Vagina (tissue), 2 donors: ENCODE measurements at places on chromosomes 2 and 18. TPM values are rescaled to one million over a fixed set of nuclear protein-coding genes. Genes with fewer than 3 reads are reported as not detected.

GRCh38 chr18:9570255-9570654 lies 44.1 kb downstream of the PPP4R1 start:
- no peaks in the 10 kb centered on the region for H3K27me3 ChIP-seq
- no peak overlapping the region for H3K4me3 ChIP-seq
- DNase-seq: no peak
- no peak overlapping the region for H3K27ac ChIP-seq

DNA sequence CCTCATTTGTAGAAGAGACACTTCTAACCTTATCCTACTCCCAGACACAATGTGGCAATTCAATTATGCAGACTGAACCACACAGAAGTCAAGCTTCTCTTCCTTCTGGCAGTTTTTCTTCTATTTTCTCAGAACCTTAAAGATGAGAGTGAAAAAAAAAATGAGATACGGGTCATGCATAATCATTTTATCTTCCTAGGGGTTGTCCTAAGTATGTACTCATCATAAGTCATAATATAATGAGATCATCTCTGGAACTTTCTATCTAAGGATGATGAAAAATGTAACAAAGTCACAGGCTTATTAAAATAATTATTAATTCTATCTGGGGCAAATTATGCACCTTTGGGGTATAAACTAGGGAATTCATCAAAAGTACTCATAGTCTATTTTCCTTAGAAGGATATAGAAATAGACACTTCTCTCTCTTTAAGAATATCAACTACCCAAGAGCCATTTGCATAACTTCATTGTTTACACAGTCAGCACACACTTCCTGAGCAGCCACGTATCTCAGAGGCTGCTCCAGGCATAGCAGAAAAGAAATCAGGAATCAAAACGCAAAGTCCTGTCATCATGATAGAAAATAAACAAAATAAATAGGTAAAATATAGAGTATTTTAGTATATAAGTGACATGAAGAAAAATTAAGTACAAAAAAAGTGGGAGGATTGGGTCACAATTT lies 345.9 kb upstream of the SPHKAP start:
- DNase-seq: no peak
- no peaks in the 10 kb centered on the region for H3K36me3 ChIP-seq
- no peaks in the 10 kb centered on the region for H3K4me1 ChIP-seq
- H3K27ac ChIP-seq: no peak overlapping the region
- H3K4me3 ChIP-seq: no peak overlapping the region

- peaks cover 4% of the 10 kb centered on the region for H3K4me1 ChIP-seq
- no peak overlapping the region for H3K4me3 ChIP-seq
- H3K27ac ChIP-seq: no peak overlapping the region
These were observed 204.9 kb upstream of the ACVR2A start for GRCh38 chr2:147639891-147640290.

DNA sequence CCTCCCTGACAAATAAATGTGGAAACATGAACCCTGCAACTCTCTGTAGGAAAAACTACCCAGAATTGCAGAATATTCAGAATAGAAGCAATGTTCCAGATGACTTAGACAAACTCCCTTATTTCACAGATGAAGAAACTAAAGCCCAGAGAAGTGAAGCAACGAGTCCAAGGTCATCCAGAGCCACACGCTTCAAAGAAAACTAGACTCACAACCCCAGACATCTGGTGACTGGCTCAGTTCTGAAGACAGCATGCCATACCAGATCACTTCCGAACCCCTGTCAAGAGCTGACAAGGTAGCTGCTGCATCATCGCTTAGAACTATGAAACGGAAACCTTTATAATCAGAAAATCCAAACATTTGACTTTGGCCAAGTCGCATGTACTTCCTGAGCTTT lies 101.3 kb downstream of the PID1 start:
- no peaks in the 10 kb centered on the region for H3K4me1 ChIP-seq
- no peak overlapping the region for H3K27ac ChIP-seq
- no peak for DNase-seq
- H3K4me3 ChIP-seq: no peak overlapping the region

DNA sequence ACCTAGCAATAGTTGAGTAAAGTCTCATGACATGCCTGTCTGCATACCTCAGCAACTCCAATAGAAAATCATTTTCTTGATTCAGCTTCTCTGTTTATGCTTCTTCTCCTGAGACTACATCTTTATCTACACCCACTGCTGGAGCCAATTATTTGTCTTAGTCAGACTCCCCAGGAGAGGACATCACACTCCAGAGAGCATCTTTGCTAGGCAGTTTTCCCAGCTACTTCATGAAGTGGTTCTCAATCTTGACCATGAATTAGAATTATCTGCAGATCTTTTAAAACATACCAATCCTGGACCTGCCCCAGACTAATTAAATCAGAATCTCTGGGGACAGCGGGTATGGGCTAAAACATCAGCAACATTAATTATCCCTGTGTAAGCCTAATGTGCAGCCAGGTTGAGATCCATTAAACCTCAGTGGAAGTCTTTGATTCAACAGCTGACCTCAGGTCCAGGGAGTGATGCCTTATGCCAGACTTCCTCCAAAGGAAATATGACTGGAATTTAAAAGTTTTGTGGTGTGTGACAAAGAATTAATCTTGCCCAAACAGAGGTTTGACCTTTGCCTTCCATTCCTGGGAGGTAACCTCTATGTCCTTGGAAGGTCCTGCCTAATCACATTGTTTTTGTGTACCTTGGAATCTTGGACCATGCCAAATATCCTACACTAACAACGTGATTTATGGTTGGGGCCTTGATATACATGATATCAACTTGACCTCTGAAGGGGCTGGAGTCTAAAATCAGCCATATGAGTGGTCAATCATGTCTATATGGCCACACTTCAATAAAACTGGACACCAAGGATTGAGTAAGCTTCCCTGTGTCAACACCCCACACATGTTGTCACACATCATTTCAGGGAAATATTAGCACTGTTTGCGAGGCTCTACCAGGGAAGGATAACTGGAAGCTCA lies 99.3 kb upstream of the DNAJC10 start:
- H3K27ac ChIP-seq: no peak overlapping the region
- no peaks in the 10 kb centered on the region for H3K27me3 ChIP-seq

ANKRD53 gene
- 4.9 TPM for total RNA-seq
